COR-L47 (cell line): ENCODE measurements at places on chromosomes 2 and 18.

DNA sequence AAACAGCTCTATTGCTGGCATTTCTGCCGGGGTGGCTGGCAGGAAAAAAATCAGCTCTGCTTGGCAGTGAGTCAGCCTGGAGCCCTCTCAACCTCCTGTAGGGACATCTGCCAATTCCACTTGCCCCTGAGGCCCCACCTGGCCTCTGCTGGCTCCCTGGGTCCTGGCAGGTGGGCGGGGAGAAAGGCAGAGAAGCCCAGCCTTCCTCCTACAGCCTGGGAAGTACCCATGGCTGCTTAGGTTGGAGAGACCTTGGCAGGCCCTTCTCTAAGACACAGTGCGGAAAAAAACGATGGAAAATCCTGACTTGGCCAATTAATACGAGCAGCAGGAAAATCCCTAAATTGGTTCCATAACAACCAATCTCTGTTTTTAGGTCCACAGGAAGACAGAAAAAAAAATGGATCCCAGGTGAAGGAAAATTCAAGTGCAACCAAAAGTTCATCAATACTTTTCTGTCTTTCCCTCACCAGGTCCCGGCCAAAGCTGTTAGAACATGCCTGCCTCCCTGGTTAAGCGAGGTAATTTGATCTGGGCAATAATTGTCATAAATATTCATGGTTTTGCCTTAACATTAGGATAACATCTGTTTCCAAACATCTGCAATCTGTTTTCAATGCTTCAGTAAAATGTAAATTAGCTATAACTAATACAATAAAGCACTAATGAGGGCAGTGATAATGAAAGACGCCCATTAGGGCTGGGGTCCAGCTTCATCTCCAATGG, 245.9 kb downstream of the TFCP2L1 start:
- peak; percentile 72 for DNase-seq

DNA sequence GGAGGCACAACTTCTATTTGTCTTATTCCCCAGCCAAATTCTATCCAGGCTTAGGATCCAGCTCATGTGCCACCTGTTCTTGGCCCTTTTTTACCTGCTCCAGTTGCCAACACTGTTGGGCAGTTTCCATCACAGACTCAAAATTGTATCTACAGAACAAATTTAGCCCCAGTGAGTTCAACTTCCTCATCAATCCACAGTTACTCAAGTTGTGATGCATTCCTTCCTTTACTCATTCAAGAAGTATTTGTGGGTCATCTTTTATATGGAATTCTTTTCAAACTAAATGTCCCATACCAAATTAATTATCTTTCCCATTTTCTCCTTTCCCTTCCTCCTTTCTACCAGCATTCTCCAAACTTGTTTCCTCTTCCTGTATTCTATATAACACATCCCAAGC, 12.7 kb upstream of the DDX18 start:
- DNase-seq = no peak

- DNase-seq = no peak
Measured at GRCh38 chr18:48597110-48597509, 58.3 kb downstream of the CTIF start.

GRCh38 chr2:23706613-23707078, 220.3 kb downstream of the ATAD2B start:
- DNase-seq = no peak

- no peak for DNase-seq
Measured at GRCh38 chr18:40011201-40011600, 1943.8 kb upstream of the PIK3C3 start.

DNA sequence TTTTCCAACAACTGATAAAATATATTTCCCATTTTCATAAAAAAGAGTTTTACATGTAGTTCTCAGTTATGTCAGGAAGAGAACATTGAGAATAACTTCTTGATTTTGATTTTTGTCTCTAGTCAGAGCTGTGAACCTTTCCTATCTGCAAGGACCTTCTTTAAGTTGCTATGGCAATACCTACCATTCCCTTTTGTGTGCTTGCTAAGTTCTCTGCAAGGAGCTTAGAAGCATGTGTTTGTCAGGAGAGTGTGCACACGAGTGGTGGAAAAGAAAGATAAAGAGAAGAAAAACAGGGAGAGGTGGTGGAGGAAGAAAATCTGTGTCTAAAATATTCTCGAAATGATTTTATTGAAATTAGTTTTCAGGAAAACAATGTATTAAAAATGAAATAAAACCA, 140.3 kb upstream of the SLC8A1 start:
- DNase-seq = peak; percentile 2

GRCh38 chr2:128511731-128512378, 193.2 kb upstream of the HS6ST1 start:
- DNase-seq = no peak

GRCh38 chr2:116716444-116716843, 1098.0 kb upstream of the DDX18 start:
- no peak for DNase-seq

DNA sequence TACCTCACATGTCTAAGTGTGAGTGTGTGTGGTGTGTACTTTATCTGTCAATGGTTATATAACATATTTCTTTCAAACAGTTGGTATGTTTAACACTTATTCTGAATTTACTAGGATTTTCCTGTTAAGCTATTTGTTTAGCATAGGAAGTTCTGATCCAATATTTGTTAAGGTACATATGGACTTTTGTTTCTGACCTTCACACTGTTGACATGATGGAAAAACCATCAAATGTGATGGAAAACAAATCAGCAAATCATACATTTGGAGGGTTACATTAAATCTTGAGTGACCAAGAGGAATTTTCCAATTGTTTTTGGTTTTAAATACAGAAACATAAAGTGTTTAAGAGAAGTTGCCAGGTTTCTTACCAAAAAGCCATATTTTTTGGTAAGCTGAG, 638.9 kb downstream of the STK39 start:
- DNase-seq = no peak

DNA sequence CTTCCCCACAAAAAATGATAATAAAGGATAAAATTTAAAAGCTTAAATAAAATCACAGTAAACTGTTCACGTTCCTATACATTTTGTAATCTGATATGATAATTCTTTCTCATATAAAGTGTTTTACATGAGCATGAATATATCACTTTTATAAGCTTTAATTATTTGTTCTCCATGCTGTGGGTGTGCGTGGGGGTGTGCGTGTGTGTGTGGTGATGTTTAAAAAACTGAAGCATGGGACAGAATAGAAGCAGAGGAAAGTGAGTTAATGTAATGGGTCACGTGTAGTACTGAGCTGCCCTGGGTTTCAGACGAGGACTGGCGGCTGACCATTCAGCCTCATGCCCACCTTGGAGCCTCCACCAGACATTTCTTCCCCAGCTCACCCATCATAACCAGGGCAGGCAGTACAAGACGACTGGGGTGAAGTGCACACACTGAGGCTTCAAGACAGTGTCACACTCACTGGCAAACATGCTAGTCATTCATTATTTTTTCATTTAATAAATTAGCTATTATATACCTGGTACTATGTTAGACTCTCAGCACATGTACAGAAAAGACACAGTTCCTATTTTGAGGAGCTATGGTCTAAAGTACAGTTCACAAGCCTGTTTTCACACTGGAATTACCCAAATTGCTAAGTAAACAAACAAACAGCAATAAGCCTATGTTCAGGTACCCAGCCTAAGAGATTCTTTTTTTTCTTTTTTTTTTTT, 97.2 kb upstream of the LPIN2 start:
- no peak for DNase-seq

GRCh38 chr2:237744613-237745249, 53.8 kb upstream of the RBM44 start:
- peak; percentile 20 for DNase-seq

DNA sequence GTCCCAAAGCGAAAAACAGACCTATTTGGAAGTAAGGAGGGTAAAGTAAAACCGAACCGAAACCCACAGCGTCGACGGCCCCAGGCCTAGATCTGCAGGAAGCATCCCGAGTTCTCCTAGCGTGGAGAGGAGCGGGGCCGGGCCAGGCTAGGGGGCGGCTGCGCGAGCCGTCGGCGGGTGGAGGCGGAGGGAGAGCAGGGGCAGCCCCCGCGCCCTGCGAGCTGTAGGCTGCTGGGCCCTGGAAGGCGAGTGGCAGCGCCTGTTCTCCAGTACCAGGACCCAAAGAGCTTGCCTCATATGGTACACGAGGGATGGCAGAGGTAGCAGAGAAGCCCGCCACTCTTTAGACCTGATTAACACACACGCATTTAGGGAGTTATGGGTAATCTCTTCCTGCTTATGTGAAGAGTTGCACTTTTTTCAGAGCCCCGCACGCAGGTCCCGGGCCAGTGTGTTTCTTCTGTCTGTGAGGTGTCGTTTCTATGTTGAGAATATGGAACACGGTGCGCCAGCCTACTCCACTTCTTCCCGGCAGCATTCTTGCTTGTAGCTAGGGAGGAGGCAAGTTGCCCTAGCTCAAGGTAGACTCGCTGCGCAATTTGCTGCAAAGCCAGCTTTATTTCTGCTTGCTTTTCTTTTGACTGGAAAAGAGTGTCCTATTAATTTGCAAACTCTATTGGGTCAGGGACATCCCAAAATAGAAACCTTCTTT, 71.1 kb downstream of the ARHGEF33 start:
- DNase-seq = no peak

GRCh38 chr2:219939647-219940046, 312.2 kb downstream of the SLC4A3 start:
- DNase-seq = no peak

DNA sequence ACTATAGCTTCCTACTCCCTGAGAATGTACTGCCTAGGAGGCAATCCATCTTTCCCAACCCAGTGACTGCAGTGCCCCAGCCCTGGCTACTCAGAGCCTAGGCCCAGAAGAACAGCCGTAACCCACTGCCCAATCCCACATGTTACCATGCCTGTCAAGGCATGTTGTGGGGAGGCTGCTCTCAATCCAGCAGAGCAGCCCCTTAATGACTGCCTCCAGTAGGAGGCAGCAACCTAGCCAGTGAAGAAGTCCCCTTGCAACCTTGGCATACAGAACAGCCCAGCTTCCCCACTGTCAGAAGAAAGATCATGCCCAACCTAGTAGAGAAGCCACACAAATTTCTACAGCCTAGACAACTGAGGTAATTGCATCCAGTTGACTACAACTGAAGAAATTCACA, 44.2 kb upstream of the CDH7 start:
- no peak for DNase-seq

- no peak for DNase-seq
Measured at GRCh38 chr2:225140723-225141122, 98.5 kb upstream of the DOCK10 start.

GRCh38 chr18:55119434-55119833, 160.2 kb upstream of the CCDC68 start:
- DNase-seq = no peak

DNA sequence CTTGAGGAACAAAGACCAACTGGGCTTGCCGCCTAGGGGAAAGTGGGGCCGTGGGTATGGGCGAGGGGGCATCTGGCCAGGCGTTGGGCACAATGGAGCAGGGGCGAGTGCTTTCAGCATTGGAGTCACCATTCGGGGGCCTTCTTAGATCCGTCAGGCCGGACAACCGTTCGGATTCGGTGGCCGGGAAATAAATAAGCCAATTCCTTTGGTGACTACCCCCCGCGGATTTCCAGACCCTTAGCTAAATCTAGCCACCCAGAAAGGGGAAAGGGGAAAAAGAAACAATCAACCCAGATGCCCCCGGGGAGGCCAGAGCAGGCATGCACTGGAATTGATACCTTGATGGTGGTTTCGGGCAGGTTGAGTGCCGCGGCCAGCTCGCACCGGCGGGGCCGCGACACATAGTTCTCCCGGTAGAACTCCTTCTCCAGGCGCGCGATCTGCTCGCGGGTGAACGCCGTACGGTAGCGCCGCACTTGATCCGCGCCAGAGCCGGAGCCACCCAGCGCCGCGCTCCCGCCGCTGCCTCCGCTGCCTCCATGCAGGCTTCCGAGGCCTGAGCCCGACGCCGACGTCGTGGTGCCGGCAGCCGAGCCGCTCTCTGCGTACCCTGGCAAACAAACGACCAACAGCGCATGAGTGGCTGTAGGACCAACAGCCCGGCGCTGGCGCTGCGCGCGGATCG, 1.8 kb downstream of the EVX2 start:
- no peak for DNase-seq

DNA sequence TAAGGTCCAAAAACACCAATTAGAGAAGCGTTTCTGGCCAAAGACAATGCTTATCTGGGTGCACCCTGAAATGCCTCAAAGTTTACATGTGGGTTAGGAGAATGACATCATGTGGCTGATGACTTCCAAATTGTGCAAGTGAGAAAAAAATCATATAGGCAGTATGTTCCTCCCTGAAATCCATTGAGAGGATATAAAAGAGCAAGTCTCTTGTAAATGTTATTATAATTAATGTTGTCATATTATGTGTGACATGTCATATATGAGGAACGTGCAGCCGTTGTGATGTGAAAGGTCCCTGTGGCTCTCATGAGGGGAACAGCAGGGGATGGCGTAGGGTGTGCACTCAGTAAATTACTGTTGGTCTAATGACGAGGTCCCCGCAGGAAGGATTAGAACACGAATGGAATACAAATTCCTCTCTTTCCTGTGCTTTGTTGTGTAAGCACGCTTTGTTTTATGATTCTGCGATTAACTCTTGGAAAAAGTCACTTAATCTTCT, 290.8 kb downstream of the PRKCE start:
- peak; percentile 7 for DNase-seq

- no peak for DNase-seq
Measured at GRCh38 chr2:222380456-222380855, 43.9 kb upstream of the SGPP2 start.

- DNase-seq = peak; percentile 19
Measured at GRCh38 chr2:224038049-224038829, 847 bp downstream of the SERPINE2 start.

GRCh38 chr2:64145119-64145518, 899 bp upstream of the PELI1 start:
- DNase-seq = no peak

DNA sequence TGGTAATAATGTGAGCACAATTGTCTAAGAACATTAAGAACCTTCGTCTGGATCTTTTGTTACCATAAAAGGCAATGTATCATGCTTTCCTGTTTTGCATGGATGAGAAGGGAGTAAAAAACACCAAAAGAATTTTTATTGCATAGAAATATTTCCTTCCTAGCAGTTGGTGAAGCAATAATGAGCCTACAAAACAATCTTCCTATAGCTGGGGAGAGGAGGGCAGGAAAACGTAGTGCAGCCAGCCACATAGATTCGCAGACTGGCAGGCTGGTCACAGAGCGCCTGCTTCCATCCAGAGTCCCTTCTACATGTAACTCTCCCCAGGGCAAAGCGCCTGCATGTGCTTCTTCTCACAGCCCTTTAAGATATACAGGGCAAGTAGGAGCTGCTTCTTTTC, 190.4 kb downstream of the BABAM2 start:
- no peak for DNase-seq

DNA sequence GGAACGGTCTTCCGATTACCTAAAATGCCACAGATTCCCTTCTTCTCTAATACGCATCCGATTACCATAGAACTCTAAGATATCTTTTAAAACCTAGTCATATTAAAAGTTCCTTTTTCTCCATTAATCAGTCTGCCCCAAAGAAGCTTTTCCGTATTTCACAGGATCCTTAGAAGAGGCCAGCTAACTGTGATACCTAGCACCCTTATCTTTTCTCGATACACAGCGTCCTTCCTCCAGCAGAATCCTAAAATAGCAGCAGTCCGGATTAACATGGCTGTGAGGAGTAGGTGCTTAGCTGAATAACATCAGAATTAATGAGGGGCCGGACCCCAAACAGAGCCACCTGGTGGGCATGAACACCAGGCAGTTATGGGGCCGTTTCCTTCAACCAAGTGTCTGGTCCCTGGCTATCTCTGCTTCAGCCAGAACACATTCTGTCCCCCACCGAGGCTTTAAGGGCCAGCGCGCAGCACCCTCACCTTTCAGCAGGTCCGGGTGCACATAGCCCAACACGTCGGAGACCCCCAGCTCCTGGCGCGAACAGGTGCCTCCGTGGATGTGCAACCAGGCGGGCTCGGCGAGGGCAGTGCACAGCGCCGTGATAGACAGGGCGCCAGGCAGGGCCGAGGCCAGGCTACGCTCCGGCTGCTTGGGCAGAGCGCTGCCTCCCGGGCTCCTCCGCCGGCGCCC, 995 bp downstream of the TMEM127 start:
- DNase-seq = peak; percentile 41
